Hepatic stellate cell (primary cell): ENCODE measurements at places on chromosomes 7 and 10.

DNA sequence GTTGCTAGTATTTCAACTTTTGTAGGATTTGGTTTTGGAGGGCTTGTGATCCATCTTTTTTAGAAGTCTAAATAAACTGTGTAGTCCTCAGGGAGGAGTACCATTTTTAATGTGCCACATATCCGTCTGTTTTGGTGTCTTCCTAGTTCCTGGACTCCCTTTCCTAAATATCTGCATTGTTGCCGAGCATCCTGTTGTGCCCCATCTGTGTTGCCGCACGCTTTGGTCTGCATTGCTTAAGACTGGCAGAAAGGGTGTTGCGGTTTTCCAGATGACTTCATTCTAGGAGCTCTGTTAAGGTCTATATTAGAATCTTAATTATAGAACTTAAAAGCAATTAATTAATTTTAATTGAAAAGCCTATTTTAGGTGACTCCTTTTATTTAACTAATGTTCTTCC lies 49.4 kb downstream of the RBM33 start:
- no peak for DNase-seq

GRCh38 chr7:115410972-115411686 lies 489.2 kb downstream of the MDFIC start:
- no peak for DNase-seq

- no peak for DNase-seq
These were observed 16.2 kb upstream of the AP5Z1 start for GRCh38 chr7:4759211-4759610.

GRCh38 chr10:128763588-128763987 lies 637.4 kb upstream of the MKI67 start:
- no peak for DNase-seq

DNA sequence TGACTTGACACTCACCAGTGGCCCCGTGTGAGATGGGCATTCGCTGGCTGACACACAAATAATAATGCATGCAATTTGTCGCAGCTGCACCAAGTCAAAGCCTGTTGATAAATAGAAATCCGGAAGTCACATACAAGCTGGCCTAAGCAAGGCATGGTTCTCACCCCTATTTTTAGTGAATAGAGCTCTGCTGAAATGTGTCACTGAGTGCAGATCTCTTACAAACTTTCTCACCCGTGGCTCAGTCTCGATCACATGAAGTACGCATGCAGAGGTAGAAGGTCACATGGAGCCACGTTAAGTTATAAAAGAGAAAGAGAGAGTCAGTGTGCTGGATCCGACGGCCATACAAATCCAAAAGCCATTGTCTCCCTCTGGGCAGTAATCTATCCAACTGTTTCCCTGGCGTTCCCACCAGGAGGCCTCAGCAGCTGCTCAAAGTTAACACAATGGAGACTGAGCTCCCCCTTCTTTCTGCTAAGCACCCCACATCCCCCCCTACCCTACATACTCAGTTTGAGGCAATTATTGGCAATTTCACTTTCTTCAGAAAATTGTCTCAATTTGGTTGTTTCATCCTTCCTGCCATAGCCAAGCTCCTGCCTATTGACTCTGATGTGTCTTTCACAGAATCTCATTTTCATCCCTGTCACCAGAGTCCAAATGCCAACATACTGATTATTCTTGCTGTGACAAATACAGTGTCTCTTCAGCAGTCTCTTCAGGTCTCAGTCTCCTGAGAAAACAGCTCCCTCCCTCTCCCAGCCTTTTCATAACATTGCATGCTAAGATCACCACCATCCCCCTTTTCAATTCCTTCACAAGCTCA lies 473.3 kb upstream of the NRP1 start:
- no peak for DNase-seq

GRCh38 chr7:34059136-34059828 lies 153.9 kb downstream of the BMPER start:
- no peak for DNase-seq

DNA sequence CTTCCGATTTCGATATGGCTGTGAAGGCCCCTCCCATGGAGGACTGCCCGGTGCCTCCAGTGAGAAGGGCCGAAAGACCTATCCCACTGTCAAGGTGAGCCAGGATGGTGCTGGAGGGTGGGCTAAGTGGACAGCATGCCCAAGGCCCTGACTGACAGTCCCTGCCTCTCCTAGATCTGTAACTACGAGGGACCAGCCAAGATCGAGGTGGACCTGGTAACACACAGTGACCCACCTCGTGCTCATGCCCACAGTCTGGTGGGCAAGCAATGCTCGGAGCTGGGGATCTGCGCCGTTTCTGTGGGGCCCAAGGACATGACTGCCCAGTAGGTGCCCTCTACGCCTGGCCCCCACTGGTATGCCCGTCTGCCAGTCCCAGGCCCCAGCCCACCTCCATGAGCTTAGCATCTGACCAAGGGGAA lies 1.2 kb downstream of the NFKB2 start:
- no peak for DNase-seq
